ENCODE measurements at places on chromosomes 6 and 20.
A peak's percentile ranks its signal among the peaks of the same experiment; 100 is the strongest.

DNA sequence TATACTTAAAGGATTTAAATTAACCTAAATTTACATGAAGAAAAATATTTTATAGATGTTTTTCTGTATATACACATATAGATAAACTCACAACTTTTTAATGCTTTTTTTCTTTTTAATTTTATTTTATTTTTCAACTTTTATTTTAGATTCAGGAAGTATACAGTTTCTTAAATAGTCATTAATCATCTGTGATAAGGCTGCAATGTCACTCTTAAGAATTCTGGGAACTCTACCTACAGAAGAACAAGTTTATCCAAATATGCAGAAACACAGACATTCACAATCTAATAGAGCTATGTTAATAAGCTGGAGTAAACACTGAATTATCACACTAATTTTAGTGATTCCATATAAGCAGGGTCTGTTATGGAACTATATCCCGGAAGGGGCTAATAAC, 181.2 kb downstream of the TASP1 start:
- no peak for DNase-seq

GRCh38 chr20:24747881-24748595, 201.0 kb upstream of the CST7 start:
- no peak for DNase-seq

- no peak for DNase-seq
These were observed 9.8 kb downstream of the PAQR8 start for GRCh38 chr6:52371656-52372191.

- no peak for DNase-seq
These were observed 5.3 kb upstream of the BPIFB1 start for GRCh38 chr20:33277471-33278441.

DNA sequence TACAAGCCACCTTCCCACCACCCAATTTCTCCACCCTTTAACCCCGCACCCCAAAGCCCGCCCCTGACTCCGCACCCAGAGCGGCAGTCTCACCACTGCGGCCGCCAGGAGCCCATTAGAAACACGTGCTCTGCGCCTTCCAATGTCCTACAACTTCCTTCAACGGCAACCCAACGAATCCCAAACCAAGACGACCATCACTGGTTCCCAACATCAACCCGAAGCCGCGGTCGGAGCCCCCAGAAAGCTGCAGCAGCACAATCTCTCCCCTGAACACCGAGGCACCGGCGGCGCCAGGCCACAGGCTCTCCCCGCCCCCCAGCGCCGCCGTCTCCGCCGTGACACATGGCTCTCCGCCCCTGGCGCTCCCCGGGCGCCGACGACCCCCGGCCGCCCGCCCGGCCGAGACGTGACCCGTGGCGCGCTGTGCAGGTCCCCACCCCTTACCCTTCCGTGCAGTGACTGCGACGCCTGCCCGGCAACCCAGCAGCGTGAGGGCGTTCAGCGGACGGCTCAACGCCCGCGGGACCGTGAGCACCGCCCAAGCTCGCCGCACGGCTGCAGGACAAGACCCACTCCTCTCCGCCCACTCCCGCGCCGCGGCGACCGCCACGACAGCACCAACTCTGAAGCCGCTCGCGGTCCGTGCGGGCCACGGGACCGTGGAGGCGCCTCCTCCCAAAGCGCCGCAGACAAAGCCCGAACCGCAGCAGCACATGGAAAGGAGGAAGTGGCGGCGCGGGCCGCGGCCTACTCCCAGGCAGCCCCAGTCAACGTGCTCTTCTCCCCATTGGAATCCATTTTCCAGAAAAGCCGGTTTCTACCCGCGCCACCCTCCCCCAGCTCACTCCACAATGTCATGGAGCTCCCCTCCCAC, 551 bp downstream of the SYNCRIP start:
- DNase-seq = peak; percentile 22

- no peak for DNase-seq
These were observed 226.1 kb downstream of the KHDRBS2 start for GRCh38 chr6:62059901-62060300.

DNA sequence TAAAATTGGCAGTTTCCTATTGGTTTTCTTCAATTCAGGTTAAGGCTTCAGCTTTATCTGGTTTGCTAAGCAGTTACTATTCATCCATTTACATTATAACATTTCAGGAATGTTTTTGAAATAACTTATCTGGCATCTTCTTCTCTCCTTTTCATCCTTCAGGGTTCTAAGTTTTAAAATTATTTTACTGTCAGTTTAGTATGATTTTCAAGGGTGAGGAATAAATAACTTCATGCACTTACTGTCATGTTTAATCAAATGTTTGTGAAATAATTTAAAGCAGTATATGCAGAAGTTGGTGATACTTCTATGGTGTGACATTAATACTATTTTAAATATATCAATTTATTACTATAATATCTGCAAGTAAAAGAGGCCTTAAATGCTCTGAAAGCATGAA, 338.1 kb upstream of the MMS22L start:
- DNase-seq = no peak

GRCh38 chr6:105320765-105321164, 82.1 kb downstream of the PREP start:
- no peak for DNase-seq

- DNase-seq = no peak
These were observed 127.6 kb downstream of the TRDN start for GRCh38 chr6:123509112-123509511.

- DNase-seq = no peak
These were observed 23.3 kb downstream of the ARFGEF2 start for GRCh38 chr20:48944663-48945297.

DNA sequence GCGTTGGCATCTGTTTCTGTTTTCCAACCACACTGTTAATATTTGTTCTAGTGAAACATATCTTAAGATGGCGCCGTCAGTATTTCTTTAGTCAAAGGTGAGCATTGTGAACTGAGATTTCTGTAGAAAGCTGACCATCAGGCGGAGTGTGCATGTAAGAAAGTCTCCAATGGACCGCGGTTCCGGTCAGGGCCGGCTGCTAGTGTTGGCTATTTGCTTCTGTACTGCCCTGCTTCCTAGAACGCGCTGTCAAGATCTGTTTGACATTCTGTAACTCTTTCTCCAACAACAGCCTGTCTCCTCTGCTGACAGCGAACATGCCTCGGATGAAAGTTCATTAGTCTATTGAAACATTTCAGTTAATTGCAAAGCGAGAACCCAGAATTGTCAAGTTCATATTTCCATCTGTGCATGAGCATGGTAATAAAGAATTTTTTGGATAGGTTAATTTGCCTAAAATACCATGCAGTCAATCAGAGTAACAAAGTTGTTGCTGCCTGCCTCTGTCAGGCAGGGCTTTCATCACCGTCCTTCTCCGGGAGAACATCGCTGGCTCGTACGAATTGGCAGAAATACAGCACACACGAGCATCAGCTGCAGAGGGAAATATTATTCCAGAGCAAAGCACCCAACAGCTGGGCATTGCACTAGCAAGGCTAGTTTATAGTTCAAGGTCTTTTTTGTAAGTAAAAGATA, 369.1 kb downstream of the CDH4 start:
- no peak for DNase-seq

Measured in stimulated activated CD8-positive, alpha-beta memory T cell treated with anti-CD3 and anti-CD28 coated beads, Interleukin-4, amount 100 ng/mL, for 1 hour (primary cell).